ENCODE measurements at places on chromosomes 16 and 17.

- DNase-seq = no peak
These were observed 878 bp upstream of the RNF157 start for GRCh38 chr17:76241204-76241538.

DNA sequence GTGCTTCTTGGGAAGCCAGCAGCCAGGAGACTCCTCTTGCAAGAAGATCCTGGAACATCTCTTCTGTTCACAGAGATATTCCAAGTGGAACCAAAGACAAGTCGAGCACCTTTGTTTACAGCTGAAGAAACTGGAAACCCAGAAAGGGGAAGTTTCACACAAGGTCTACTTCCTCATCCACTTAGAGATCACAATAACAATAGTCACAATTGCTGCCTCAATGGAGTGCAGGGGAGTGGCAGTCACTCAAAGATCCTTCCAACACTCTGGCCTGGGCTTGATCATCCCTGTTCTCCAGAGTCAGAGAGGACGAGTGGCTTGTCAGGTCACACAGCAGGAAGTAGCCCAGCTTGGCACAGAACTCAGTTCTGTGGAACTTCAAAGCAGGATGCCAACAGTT, 46.9 kb upstream of the SIAH1 start:
- no peak for DNase-seq

DNA sequence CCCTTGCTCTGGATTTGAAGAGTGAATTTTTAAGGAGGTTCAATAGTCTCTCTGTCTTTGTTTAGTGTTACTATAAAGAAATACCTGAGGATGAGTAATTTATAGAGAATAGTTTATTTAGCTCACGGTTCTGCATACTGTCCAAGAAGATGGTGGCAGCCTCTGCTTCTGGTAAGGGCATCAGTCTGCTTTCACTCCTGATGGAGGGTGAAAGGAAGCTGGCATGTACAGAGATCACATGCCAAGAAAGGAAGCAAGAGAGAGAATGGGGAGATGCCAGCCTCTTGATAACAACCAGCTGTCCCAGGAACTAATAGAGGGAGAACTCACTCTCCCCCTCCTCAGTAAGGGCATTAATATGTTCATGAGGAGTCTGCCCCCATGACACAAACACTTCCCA, 917.5 kb upstream of the GOT2 start:
- no peak for DNase-seq

GRCh38 chr16:29974291-29975133, 844 bp downstream of the TAOK2 start:
- no peak for DNase-seq

- no peak for DNase-seq
These were observed 24.3 kb downstream of the ACSF3 start for GRCh38 chr16:89117975-89118289.

Measured in NCI-H2081 (cell line).